ENCODE measurements at places on chromosomes 1 and 21.

GRCh38 chr1:65423884-65424572 is 3.6 kb downstream of the LEPR start:
- DNase-seq: no peak

DNA sequence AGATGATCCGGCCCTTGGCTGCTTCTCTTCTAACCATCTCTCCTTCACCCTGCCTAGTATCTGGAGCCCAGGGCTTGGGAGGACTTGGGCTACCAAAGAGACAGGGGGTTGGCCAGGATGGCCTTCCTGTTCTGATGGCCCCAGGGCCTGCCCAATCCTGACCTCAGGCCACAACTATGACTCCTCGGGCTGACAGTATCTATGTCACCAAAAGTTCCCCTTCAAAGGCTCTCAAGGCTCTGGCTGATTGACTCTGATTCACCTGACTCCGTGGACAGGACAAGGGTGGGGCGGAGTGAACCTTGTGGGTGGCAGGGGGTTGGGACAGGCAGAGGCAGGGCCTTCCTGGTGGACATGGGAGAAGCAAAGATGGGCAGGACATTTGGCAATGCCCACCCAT is 12.7 kb downstream of the MEF2D start:
- no peak for DNase-seq

DNA sequence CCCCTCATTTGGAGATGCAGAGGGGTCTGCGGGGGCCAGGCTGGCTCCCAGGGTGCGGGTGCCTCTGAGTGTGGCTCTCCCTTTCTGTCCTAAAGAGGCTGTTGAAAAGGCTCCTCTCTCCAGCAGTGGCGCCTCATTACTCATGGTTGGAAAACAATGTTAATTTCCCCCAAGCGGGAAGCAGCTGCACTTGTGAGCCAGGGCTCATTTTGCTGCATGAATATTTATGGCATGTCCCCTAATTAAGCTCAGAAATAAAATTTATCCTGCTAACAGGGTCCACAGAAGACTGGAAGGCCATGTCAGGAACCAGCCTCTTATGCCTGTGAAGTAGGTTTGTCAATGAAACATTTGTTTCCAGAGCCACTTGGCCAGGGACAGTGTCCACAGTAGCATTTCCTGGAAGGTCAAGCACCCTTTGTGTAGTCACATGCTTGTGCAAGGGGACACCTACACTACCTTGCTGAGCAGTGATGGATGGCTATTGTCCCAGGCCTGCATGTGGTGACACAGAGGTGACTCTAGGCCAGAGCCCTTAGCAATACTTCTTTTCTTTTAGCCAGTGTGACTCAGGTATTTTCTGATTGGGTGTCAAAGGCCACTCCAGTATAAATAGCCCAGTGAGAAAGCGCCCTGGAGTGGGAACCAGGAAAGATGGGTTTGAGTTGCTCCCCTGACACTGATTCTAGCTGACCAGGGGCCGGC is 259.0 kb downstream of the FOXD2 start:
- DNase-seq: no peak

DNA sequence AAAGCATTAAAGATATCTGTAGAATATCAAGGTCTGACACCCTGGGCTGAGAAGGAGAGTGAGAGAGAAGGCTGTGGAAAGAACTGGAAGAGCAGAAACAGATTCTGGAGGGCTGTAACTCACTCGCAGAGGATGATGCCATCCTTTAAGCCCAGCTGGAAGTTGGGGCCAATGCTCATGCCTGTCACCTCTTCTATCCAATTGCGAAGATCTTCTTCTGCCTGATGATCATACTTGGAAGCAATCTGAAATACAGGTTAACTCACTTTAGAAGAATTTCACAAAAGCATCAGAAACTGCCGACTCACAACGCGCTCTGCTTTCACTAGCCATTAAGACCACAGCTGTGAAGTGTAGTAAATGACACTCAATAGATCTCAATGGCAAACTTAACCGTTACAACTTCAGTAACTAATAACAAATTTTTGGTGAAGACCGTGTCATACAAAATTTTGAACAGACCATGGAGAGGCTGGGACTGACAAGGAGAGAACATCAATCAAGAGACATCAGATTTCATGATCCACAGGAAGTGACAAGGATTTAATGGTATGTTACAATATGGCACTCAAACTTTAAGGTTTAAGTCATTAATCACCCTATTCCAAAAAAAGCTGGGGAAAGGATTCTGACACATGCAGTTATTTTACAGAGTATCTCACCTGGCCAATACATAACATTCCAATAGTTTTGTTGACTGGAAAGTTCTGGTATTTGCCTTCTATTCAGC is 23.5 kb downstream of the CNN3 start:
- DNase-seq: no peak

DNA sequence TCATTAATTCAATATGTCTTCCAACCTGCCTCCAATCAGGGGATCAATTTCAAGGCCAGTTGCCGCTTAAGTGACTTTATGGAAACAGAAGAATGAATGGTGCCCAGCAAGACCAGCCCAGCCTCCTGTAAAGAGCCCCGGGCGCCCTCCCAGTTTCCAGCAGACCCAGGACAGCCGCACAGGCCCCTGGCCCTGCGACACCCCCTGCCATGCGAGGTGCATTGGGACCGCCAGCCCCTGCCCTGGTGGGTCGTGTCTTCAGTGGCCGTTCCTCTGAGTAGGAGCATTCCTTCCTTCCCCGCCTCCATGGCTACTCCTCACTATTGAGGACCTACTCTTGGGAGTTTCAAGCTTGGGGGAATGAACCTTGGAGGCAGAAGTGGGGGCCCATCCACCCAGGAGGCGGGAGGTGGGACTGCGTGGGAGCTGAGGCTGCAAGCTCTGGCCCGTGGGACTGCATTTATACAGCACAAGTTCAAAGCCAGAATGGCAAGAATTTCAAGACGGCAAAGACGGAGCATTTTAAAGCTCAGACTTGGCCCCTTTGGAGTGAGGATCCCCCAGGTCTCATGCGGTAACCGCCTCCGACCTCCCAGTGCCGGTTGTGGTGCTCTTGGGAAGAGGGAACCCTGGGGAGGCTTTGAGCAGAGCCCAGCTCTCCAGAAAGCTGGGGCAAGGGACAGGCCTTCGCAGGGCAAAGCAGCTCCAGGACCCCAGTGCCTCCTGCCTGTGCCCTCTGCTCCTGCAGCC is 73.1 kb upstream of the ACTRT2 start:
- DNase-seq: no peak

- DNase-seq: no peak
These were observed 280.5 kb downstream of the DSCAM start for GRCh38 chr21:40566486-40566885.

DNA sequence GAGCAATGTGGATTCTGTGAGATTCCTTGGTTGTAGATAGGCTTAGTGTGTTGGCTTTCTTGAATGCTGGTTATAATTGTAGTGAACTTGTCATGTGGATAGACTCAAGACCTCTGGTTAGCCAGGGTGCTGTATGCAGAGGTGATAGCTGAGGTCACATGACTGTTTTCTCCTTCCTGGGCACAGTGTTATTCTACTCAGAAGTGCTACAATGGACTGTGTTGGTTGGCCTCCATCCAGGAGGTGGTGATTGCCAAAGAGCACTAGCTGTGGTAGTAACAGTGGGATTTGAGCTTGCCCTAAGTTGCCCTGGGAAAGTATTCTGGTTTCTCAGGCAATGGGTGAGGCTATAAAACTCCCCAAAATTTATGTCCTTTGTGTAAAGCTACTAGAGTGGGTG is 71.6 kb downstream of the SH3BGR start:
- DNase-seq: no peak

GRCh38 chr21:21907271-21907670 is 909.1 kb downstream of the NCAM2 start:
- no peak for DNase-seq

DNA sequence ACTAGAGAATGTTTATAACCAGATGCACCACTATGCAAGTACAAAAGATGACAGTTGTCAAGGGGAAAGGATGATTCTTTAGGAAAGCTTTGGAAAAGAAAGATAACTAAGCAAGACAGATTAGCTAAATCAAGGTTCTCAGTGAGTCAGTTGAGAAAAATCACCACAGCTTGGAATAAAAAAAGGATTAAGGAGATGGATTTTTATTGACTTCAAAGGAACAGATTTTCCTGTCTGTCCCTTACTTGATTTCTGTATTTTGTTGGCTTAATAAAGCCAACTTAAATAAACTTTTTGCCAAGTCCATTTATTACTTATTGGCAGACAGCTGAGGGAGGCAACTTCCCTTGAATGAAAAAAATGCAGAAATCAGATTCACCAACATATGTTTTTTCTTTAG is 93.9 kb downstream of the NR5A2 start:
- no peak for DNase-seq

DNA sequence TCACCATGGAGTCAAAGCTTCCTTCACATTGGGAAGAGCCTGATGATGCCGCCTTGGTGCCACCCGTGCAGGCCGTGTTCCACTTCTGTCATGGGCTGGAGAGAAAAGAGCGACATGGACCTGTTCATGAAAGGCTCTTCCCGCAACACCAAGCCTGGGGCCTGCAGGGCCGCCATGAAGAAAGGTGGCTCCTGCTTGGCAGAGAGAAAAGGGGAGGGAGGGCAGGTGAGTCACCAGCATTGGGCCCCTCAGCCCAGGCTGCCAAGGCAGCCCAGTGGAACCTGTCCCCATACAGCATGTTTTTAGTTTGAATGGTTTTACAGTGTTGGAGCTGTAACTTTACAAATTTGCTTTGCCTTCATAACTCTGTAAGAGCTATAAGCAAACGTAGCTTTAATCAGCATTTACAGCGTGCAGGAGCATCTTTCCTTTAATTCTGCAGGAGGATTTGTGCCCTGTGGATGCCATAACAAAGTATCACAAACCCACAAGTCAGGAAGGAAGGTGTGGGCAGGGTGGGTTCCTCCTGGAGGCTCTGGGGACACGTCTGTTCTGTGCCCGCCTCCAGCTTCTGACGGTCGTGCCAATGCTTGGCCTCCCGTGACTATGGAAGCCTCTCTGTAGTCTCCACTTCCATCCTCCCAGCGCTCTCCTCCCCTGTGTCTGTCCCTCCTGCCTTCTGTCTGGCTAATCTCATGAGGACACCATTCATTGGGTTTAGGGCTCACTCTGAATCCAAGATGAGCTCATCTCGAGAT is 49.1 kb downstream of the RIPK4 start:
- no peak for DNase-seq

GRCh38 chr1:174344162-174344561 is 103.6 kb upstream of the GPR52 start:
- no peak for DNase-seq

GRCh38 chr1:169141356-169141755 is 34.9 kb downstream of the ATP1B1 start:
- DNase-seq: no peak

GRCh38 chr1:173523329-173523728 is 46.2 kb downstream of the PRDX6 start:
- no peak for DNase-seq
